ENCODE measurements at places on chromosomes 3 and 15. TPM values are rescaled to one million over a fixed set of nuclear protein-coding genes. Genes with fewer than 3 reads are reported as not detected.

Gene ALPK3
- 1.7 TPM for total RNA-seq

Gene PIERCE2
- total RNA-seq = 3.7 TPM

Gene NOX5
- total RNA-seq = 0.84 TPM

Gene PAQR5
- 1.5 TPM for total RNA-seq

Gene ABI3BP
- total RNA-seq = 10.4 TPM

Gene PRRT3
- total RNA-seq = 41.5 TPM

Gene ROBO2
- 64.4 TPM for total RNA-seq

Gene EMC7
- 41.9 TPM for total RNA-seq

Gene NEK11
- total RNA-seq = 26.3 TPM

Gene GHRL
- total RNA-seq = not detected

Gene OR5K2
- total RNA-seq = not detected

Gene ITGA11
- 2.5 TPM for total RNA-seq

Gene CSTA
- total RNA-seq = 1.2 TPM

Gene STAB1
- total RNA-seq = 44.6 TPM

Gene ZPLD1
- not detected for total RNA-seq

Gene SEMA5B
- 19.8 TPM for total RNA-seq

Gene ZNF660
- 11.6 TPM for total RNA-seq

Gene ZNF662
- total RNA-seq = 17.8 TPM

Gene IMPG2
- 1.5 TPM for total RNA-seq

Gene KNL1
- total RNA-seq = 0.49 TPM

Gene CCDC54
- total RNA-seq = not detected

Gene TMEM39A
- total RNA-seq = 16.4 TPM

Gene ATP11B
- total RNA-seq = 47.3 TPM

Gene SH2D7
- not detected for total RNA-seq

Gene ASB14
- not detected for total RNA-seq

Gene WDR93
- total RNA-seq = 0.22 TPM

Gene RETNLB
- not detected for total RNA-seq

Gene SLC35A5
- 53.0 TPM for total RNA-seq

Gene ADCY5
- total RNA-seq = 75.5 TPM

Gene TAGLN3
- total RNA-seq = 363 TPM

Gene GASK1A
- 19.0 TPM for total RNA-seq

Gene TTLL13
- total RNA-seq = 2.6 TPM

Gene CDV3
- 79.5 TPM for total RNA-seq

Gene ZBED2
- total RNA-seq = not detected

Gene CD200
- 61.9 TPM for total RNA-seq

Gene CRYBG3
- 19.4 TPM for total RNA-seq

Gene CNBP
- 244 TPM for total RNA-seq

Gene THPO
- total RNA-seq = 2.7 TPM

Gene CELSR3
- 30.1 TPM for total RNA-seq

Gene SEMA3F
- total RNA-seq = 3.4 TPM

Gene CTXND1
- total RNA-seq = 8.6 TPM

Gene CAPN3
- total RNA-seq = 102 TPM

Gene PCSK6
- 127 TPM for total RNA-seq

Gene CAMKV
- total RNA-seq = 139 TPM

Gene FOXB1
- total RNA-seq = not detected

Gene CCR9
- 0.18 TPM for total RNA-seq

Gene SHC4
- 24.6 TPM for total RNA-seq

Gene SLC35G2
- total RNA-seq = 18.5 TPM

Gene GABRA5
- 64.7 TPM for total RNA-seq

Gene ST8SIA2
- total RNA-seq = not detected

Gene DZIP1L
- total RNA-seq = 11.6 TPM

Gene CCR3
- not detected for total RNA-seq

Gene RYR3
- 41.0 TPM for total RNA-seq

Gene CD276
- total RNA-seq = 37.1 TPM
